Mesenteric fat pad (tissue), 1 donor: ENCODE measurements at places on chromosomes 6 and 20. TPM values are rescaled to one million over a fixed set of nuclear protein-coding genes. Genes with fewer than 3 reads are reported as not detected.

Gene DPPA5
- not detected for total RNA-seq

Gene ASIP
- not detected for total RNA-seq

Gene PLCB1
- 16.9 TPM for total RNA-seq

Gene PTGIS
- total RNA-seq, result 124 TPM

Gene GSTA2
- not detected for total RNA-seq

Gene RSPH4A
- 0.58 TPM for total RNA-seq

Gene SCUBE3
- total RNA-seq, result 0.22 TPM

Gene SCRT2
- total RNA-seq, result not detected

Gene CRISP2
- total RNA-seq, result not detected

Gene SPTLC3
- total RNA-seq, result 6.5 TPM

Gene AIF1
- 60.1 TPM for total RNA-seq

Gene POM121L2
- not detected for total RNA-seq

Gene RCAN2
- total RNA-seq, result 6.7 TPM

Gene CARMIL1
- 10.3 TPM for total RNA-seq

Gene ERMARD
- 19.8 TPM for total RNA-seq
